T1000 (cell line): ENCODE measurements at places on chromosomes 2 and 18.
A peak's percentile ranks its signal among the peaks of the same experiment; 100 is the strongest.

DNA sequence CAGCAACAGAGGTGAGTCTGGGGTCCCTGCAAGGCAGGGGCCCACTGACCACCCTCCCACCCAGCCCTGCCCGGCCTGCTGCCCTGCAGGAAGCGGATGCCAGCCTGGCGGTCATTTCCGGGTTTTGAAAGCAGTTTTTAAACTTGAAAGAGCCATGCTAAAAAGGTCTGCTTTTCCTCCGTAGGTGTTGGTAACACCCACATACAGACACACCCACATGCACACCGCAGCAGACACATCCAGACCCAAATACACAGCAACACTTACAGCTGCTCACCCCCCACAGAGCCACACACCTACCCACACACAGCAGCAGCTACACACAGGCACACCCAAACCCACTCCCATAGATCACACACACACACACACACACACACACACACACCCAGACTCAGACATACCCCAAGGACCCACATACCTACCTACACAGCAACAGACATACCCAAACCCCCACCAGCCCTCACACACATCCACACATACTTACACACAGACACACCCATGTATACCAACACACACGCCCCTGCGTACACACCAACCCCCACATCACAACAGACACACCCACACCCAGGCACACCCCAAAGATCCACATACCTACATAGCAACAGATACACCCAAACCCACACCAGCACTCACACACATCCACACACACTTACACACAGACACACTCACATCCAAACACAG lies 7.6 kb downstream of the ZFP36L2 start:
- no peak for DNase-seq

GRCh38 chr2:130355172-130355577 lies 681 bp upstream of the PTPN18 start:
- no peak for DNase-seq

GRCh38 chr2:46929612-46930011 lies 14.0 kb upstream of the MCFD2 start:
- DNase-seq = no peak

DNA sequence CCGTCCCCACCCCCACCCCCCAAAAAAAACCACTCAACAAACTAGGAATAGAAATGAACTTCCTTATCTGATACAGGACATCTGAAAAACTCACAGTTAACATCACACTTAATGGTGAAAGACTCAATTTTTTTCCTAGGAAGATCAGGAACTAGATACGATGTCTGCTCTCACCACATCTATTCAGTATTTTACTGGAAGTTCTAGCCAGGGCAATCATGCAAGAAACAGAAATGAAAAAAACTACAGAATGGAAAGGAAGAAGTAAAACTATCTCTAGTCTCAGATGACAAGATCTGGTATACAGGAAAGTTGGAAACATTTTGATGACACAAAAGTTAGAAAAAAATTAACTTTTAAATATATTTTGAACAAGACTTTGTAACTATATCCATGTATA lies 114.4 kb upstream of the FZD5 start:
- no peak for DNase-seq

- DNase-seq = no peak
Measured at GRCh38 chr2:186702501-186702900, 8.6 kb downstream of the FAM171B start.

DNA sequence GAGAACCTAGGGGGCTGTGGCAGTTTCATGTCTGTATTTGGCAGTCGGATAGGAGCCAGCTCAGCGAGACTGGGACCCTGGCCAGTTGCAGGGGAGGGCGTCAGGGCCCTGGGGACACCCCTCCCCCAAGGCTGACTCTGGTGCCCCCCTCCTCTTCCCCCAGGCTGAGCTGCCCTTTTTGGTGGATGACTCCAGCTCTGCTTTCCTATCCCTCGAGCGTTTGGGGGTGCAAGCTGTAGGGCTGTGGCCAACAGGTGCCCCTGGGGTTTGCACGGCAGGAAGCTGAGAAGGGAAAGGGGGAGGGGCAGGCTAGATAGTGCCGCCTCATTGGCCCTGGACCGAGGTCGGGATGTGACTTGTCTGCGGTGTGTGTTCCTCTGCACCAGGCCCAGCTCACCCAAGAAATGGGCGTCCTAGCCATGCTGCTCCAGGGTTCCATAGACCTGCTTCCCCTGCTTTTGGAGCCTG lies 26.4 kb downstream of the SPEG start:
- DNase-seq = peak; percentile 55

DNA sequence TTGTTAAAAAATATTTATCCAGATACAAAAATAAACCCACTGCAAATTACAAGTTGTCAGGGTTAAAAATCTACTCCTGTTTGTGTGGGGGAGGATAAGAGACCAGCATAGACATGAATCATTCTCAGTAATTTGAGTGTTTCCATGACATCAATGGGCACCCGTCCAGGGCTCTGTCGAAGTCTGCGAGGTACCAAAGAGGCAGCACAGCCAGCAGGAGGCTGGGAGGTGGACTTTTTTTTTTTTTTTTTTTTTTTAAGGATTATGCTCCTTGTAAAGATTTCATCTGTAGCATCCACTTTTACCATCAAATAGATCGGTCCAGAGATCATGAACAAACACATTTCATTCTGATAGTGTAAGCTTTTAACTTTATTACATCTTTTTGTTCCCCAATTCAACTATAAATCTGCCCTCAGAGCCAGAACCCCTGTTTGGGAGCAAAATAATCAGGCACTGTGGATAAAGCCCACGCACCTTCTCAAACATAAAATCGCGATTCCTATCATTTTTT lies 182.0 kb downstream of the TCF4 start:
- DNase-seq = peak; percentile 46

GRCh38 chr2:217294211-217294610 lies 434.3 kb upstream of the TNP1 start:
- no peak for DNase-seq

GRCh38 chr2:59184276-59185020 lies 943.3 kb upstream of the FANCL start:
- peak; percentile 6 for DNase-seq

- DNase-seq = no peak
Measured at GRCh38 chr2:66443979-66444861, 9.3 kb downstream of the MEIS1 start.

- no peak for DNase-seq
Measured at GRCh38 chr18:10315522-10315921, 138.9 kb upstream of the APCDD1 start.

DNA sequence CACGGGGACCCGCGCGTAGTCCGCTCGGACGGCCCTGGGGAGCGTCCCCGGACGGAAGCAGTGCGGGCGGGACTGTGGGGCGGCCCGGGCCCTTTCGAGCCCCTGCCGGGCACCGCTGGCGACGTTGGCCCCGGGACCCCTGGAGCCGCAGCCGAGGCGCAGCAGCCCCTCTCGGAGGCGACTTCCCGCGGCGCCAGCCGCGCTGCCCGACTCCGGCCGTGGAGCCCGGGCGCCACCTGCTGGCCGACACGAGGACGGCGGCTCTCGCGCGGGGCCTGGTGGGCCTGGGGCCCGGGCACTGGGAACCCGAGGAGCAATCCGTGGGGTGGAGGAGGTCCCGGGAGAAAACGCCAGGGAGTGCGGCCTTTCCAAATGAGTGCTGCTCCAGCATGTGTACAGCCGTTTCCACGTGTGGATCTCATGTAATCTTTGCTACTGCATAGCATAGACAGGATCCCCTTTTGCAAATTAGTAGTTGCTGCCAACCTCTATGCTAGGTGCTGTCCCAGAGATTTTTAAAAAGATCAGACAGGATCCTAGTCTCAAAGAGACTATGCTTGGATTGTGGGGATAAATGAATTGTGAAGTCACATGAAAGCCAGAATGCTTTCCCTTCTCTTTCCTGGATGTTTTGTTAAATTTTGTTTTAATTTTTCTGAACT lies 4.0 kb downstream of the ID2 start:
- peak; percentile 60 for DNase-seq
